ENCODE measurements at places on chromosomes 6 and 20. TPM values are rescaled to one million over a fixed set of nuclear protein-coding genes. Genes with fewer than 3 reads are reported as not detected.

DNA sequence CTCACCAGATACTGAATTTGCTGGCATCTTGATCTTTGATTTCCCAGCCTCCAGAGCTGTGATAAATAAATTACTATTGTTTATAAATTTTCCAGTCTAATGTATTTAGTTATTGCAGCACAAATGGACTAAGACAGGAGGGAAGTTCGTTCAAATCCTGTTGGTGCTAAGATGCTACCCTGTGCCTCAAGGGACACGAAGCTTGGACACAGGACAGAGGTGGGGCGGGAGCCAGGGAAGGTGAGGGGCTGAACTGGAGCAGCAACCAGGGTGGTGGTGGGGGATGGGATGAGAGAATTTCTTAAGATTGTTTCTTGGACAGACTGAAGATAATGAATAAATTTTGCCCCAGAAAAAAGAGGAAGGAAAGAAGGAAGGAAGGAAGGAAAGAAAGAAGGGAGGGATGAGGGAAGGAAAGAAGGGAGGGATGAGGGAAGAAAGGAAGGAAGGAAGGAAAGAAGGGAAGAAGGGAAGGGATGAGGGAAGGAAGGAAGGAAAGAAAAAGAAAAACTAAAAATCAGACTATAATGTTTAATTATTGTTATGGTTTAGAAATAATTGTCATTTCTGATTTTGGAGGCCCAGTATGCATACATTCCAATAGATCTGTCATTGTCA lies 127.2 kb downstream of the CDC5L start:
- DNase-seq: no peak

The ARMC2 gene
- 13.4 TPM for total RNA-seq

The TRIM40 gene
- total RNA-seq: not detected

DNA sequence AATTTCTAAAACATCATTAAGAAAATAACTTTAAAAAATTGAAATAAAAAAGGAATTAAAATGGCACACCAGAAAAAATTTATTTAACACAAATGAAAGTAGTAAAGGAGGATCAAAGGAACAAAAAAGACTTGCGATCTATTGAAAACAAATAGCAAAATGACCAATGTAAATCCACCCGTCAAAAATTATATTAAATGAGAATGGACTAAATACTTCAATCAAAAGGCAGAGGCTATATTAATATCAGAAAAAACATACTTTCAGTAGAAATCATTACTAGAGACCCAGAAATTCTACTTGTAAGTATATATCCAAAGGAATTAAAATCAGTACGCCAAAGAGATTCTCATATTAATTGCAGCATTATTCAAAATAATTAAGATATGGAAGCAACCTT lies 293.1 kb upstream of the SOX4 start:
- DNase-seq: no peak

DNA sequence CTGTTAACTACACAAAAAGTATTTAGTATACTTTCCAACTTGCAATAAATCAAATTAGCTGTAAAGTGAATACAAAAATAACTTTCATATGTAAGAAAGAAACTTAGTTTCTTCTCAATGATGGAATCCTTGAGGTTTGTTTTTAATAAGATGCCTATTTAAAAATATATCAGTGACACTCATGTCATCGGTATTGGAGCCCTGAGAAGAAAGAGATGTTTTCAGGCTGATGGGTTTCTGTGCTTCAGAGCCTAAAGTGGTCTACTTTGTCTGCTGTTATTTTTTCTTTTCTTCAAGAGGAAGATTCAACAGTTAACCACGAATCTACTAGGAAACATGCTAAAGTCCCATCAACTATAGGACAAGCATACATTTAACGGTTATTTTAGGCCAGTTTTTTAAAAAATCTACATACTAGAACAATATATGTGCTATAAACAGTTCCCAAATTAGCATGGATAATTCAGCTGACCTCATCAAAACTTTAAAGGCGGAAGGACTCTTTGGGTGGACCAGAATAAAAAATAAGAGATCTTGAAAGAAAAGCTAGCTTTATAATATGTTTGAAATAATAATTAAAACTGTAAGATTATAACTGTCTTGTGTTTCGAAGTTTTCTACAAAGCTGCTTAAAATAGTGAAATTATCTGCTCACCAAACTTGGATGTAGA lies 147.0 kb upstream of the SAMD5 start:
- no peak for DNase-seq
